ENCODE measurements at places on chromosomes 1 and 21.
A peak's percentile ranks its signal among the peaks of the same experiment; 100 is the strongest.

DNA sequence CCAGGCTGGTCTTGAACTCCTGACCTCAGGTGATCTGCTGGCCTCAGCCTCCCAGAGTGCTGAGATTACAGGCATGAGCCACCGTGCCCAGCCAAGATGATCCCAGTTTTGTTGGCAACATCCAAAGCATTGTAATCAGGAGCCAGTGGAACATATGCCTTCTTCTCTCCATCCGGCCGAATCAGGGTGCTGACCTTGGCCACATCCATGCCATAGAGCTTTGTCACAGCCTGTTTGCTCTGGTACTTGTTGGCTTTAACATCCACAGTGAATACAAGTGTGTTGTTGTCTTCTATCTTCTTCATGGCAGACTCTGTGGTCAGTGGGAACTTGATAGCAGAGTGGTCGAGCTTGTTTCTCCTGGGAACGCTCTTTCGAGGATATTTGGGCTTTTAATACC lies 17.1 kb downstream of the TNFRSF8 start:
- DNase-seq, result no peak

DNA sequence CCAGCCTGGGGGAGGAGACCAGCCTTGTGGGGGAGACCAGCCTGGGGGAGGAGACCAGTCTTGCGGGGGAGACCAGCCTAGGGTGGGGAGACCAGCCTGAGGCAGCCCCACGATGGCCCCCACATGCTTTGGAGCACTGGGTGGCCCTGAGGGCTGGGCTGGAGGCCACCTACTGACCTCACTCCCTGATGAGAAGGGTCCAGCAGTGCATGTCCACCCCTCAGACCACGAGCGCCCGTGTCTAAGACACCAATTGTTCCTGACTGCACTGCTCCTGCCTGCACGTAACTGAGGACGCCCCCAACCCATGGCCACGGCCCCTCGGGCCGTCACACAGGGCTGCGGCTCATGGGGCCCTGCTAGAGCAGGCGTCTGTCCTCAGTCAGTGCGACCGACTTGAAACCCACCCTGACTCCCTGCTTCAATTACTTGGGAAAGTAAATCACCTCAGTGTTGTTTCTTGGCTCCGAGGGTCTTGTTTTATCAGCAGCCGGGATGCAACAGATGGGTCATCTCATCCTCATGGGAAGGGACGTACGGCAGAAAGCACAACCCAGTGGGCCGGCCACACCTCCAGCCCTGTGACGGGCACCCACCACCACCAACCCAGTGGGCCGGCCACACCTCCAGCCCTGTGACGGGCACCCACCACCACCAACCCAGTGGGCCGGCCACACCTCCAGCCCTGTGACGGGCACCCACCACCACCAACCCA lies at the start of gene SPATC1L:
SPATC1L (minus strand) TSS at position 550 of the 715 bp plus-strand sequence. CDS start 1,643 bp downstream, outside the sequence.
- no peak for DNase-seq

DNA sequence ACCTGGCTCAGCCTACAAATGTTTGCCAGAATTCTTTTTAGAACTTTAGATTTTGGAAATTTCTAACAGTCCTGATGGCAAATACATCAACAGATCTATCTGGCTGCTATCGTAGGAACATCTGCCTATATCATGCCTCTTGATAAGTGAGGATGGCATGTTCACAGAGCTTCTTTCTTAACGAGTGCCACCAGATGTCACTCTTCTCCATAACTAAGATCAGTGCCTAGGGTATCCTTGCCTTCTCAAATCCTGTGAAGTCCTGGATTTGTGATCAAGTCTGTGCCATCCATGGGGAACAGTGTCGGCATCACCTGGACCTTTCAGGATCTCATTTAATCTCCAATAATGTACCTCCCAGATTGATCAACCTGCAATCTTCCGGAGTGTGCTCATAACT lies 36.5 kb upstream of the CD5L start:
- DNase-seq, result no peak

DNA sequence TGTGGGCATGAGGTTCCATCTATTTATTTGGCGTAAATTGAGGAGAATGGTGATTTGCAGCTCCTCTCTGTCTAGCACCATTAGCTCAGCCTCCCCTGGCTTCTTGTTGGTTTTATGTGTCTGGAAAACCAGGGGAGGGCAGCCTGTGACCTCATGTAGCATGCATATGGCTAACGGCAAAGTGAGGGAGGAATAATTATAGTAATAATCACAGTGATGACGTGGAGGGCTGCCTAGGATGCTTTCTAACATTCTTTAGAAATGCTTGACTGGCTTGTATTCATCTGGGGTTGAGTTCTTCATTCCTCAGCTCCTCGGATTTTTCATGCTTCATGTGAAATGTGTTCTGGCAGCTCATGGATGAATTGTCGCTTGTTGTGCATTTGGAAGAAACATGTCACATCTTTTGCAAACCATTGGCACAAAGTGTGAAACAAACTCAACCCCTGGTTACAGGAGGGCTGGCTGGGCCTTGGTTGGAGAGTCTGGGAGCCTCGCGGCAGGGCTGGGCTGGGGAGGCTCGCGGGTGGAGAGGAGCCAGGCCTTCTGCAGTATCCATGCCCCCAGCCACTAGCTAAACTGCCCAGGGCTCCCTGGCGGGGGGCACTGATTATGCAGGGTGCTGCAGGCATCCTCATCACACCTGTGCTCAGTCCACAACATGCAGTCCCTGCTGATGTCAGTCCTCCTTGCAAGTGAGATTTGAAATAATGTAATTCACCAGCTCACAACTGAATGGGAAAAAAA lies 149.6 kb downstream of the DISC1 start:
- peak; percentile 90 for DNase-seq

- DNase-seq, result no peak
Measured at GRCh38 chr1:203995228-203995627, 77.7 kb upstream of the SOX13 start.

DNA sequence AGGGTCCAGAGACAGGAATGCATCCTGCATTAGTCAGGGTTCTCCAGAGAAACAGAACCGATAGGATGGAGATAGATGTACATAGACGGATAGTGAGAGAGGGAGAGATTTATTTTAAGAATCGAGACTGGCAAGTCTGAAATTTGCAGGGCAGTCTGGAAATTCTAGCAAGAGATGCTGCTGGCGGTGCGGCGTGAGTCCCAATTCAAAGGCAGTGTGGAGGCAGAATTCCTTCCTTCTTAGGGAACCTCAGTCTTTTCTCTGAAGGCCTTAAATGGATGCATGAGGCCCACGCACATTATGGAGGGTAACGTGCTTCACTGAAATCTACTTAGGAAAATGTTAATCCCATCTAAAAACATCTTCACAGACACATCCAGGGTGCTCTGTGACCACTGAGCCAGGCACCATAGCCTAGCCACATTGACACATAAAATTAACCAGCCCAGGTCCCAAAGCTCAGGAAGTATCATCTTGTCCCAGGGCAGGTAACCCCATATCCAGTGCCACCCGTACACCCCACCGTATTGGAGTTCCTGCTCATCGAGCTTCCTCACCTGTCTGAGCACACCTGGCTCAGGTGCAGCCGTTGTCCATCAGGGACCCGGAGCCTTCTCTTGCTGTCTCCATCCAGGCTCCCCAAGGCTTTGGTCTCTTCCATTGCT lies 9.7 kb upstream of the PKNOX1 start:
- no peak for DNase-seq

DNA sequence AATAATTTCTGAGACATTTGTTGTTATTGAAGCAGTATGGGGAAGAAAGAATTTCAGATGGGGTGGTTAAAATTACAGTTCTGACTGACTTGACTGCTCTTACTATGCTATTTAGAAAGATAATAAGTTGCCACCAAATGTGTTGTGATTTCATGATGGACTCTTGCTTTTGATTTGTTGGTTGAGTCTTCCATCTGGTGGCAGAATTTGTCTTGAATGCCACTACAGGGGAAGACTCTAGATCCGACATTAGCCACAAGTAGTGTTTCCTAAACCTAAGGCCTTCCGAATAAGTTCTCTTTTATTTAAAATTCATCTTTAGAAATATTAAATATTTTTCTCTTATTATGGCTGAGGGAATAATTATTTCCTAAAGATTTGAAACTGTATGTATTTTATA lies 190.9 kb upstream of the ADGRL4 start:
- peak; percentile 1 for DNase-seq

DNA sequence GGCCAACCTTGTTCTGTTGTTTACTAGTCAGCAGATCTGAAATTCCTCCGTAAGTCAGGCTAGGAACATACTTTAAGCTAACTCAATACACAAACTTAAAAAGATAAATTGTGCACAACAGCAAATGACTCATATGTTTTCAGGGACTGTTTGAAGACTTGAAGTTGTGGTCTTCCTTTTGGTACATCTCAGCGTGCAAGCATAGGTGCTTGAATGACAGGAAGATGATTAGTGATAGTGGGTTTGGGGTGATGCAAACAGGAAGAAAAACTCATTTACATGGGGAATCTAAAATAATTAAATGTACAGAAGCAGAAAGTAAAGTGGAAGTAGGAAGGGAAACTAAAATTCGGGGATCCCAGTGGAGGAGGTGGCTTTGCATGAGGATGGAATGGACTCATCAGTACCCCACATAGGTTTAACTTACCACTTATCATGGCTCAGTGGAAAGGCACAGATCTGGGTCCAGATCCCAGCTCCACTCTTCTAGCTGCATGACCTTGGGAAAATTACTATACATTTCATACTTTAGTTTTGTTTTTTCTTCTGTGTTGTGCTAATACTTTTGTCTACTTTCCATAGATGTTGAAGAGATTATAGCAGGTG lies 122.3 kb downstream of the XCL2 start:
- no peak for DNase-seq

GRCh38 chr1:86455073-86455472 lies 13.7 kb upstream of the CLCA1 start:
- DNase-seq, result no peak

DNA sequence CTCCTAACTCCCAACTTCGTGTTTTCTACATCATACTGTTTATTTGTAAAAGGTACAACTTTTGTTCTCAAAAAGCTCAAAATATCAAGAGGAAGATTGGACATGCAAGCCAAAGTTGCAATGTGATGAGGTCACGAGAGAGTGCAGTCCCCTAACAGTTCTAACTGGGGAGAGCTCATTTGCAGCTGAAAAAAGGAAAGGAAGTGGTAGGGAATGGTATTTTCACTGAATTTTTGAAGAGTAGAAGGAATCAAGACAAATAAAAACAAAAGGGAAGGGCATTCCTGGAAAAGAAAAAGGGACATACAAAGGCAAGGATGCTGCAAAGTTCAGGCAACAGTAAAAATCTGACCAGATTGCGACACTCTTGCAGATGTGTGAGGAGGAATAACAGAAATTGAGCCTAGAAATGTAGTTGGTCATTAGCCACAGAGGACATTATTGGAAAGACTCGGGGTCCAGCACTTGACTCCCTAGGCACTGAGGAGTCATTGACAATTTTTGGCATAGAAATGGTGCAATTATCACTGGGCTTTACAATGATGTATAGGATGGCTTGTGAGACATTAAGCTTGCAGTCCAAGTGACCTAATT lies 67.9 kb downstream of the TBX15 start:
- no peak for DNase-seq

All from trophoblast cell (in vitro differentiated cells and primary cell).